Activated naive CD8-positive, alpha-beta T cell treated with anti-CD3 and anti-CD28 coated beads, Interleukin-2, amount 10 ng/mL, durations not matched to agents 7 days and 5 days (primary cell): ENCODE measurements at places on chromosomes 1 and 21.

DNA sequence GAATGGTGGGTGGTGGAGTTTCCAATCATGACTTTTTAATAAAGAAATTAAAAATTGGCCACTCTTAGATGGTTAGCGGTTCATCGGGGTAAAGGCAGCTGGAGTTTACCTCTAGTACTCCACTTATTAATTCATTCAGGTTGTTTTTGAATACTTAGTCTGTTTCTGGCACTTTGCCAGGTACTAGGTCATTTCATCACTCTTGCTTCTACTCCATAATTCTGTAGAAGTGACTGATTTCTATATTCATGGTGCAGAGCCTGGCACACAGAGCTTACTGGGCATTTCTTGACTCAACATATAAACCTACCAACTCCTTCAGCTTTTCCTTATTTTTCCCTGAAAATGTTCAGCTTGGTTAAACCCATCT is 31.5 kb downstream of the FOXD2 start:
- no peak for DNase-seq

GRCh38 chr1:221904319-221904718 is 162.4 kb upstream of the DUSP10 start:
- no peak for DNase-seq

DNA sequence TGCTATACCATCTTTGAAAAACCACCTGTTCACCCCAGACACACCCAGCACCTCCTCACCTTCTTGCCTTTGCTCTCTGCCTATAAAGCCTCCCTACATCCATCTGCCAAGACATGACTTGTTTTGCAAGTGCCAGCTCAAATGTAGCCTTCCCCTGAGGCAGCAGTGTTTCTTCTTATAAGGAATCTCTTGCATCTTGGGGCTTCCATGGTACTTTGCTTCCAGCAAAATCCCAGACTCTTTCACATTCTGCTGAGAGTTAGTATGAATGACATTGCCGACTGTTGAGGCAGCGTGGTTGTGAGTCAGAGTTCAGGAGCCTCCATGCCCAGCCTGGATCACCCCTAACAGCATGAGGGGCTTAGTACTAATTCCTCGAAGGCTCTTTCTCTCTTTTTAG is 217.4 kb upstream of the RUNX1 start:
- DNase-seq: no peak

- DNase-seq: no peak
Measured at GRCh38 chr21:42356046-42356445, 5.3 kb upstream of the TFF2 start.

GRCh38 chr1:15684042-15684461 is at the start of gene PLEKHM2:
Gene PLEKHM2 (plus strand): TSS chr1:15684320. CDS start chr1:15684559, 239 bp downstream.
- peak; percentile 76 for DNase-seq

GRCh38 chr1:21295002-21295401 is 4.7 kb upstream of the ECE1 start:
- DNase-seq: no peak

GRCh38 chr1:41626146-41626545 is 141.7 kb upstream of the EDN2 start:
- DNase-seq: no peak

DNA sequence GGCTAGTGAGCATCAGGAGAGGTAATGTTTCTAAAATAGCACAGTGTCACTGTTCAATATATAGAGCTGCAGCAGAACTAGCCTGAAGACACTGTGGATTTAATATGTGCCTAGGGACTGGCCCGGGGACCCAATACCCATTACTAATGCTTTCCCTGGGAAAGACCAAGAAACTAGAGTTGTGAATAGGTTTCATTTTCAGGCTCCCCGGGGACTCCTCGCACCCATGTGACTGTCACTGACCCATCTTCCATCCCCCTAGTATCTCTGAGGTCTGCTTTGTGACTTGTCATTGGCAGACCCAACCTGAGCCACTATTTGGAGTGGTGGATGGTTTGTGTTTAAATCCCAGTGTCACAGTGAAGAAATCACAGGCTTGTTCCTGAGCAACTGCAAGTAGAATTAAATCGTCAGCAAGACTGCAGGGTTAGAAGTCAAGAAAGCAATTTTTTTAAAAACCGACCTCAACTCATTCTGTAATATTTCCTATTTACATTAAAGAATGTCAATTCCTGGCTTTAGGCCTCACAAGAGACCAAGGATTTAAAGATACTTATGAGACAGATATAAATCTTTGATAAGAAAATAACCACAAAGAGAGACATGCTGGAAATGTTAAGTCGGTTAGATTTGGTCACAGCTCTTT is 130.0 kb upstream of the TNR start:
- no peak for DNase-seq

- no peak for DNase-seq
Measured at GRCh38 chr1:7752512-7753417, 18.3 kb upstream of the VAMP3 start.

DNA sequence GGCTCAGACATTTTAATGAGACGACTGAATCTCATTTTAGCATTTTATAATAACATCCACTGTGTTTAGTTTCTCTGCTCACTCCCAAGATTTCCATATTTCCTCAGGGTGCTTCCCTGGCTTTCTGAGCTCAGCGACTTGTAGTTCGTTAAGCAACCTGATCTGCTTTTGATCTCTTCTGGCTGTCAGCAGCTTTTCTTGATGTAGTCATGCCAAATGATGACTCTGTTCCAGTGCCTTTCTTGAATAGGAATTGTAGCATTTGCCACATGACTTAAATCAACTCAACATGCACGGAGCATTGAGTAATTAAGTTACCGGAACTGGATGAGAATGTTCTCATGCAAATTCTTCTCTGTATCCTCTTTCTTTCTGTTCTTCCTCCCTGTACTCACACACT is 246.1 kb downstream of the FMN2 start:
- DNase-seq: no peak

- DNase-seq: no peak
Measured at GRCh38 chr1:15063346-15063745, 90.2 kb upstream of the TMEM51 start.

DNA sequence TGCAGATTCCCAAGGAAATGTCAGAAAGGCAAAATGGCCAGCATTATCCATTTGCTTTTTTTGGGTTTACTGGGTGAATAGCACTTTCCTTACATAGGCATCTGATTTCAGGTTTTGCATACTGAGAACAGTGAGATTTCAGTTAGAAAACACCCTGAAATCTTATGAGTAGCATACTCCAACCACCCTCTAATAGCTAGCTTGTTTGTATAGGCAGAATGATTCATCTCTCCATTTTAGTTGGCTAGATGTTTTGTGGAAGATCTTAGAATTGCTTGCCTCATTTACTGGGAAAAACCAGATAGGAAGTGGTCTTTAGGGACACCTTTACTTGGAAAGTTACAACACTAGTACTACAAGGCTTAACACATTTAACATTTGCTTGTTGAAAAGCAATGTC is 10.4 kb downstream of the KYAT3 start:
- DNase-seq: no peak

GRCh38 chr1:158007667-158008386 is 14.4 kb downstream of the KIRREL1 start:
- no peak for DNase-seq

GRCh38 chr1:233393084-233393840 is 65.7 kb downstream of the MAP3K21 start:
- DNase-seq: no peak

GRCh38 chr1:171245458-171246064 is 2.7 kb upstream of the FMO1 start:
- DNase-seq: no peak

GRCh38 chr1:14519976-14520375 is 78.5 kb upstream of the KAZN start:
- DNase-seq: no peak

- DNase-seq: no peak
Measured at GRCh38 chr21:41481191-41481590, 26.8 kb downstream of the TMPRSS2 start.
